A549 treated with CORT108297 at 1 μM for 4 hours (cell line): ENCODE measurements at places on chromosomes 16 and 17. TPM values are rescaled to one million over a fixed set of nuclear protein-coding genes. Genes with fewer than 3 reads are reported as not detected.

Gene PARD6A
- total RNA-seq = 1.0 to 2.3 TPM (median 1.8 TPM) in 5 replicates

Gene TP53TG3F
- 0.06 to 0.19 TPM (median 0.16 TPM) in 3 of 5 replicates, not detected in the others for total RNA-seq

Gene USP22
- 119 to 134 TPM (median 125 TPM) in 5 replicates for total RNA-seq

Gene PRSS21
- total RNA-seq = 0.14 to 0.35 TPM in 2 of 5 replicates, not detected in the others

Gene TAC4
- total RNA-seq = not detected in 5 replicates
